ENCODE measurements at places on chromosomes 7 and 10.

DNA sequence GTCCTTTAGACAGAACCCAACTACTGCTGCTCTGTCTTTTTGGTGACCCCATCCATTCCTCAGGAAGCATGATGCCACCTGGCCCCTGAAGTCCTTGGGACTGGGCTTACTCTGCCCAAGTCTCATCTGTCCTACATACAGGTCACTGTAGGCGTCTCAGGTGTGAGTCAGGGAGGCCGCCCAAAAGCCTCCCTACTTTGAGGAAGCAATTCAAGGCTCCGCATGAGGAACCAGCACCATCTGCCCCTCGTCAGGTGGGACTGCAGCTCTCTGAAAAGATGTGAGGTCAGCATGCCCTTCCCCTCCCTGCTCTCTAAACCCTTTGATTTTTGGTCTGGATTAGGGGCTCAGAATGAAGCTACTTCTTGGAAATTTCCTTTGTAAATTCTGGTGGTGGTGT lies 354.8 kb downstream of the CXCL12 start:
- DNase-seq, result no peak

- DNase-seq, result no peak
These were observed 27.0 kb downstream of the JMJD1C start for GRCh38 chr10:63438506-63439498.

GRCh38 chr10:72090326-72090725 lies 2.0 kb upstream of the SPOCK2 start:
- DNase-seq, result no peak

DNA sequence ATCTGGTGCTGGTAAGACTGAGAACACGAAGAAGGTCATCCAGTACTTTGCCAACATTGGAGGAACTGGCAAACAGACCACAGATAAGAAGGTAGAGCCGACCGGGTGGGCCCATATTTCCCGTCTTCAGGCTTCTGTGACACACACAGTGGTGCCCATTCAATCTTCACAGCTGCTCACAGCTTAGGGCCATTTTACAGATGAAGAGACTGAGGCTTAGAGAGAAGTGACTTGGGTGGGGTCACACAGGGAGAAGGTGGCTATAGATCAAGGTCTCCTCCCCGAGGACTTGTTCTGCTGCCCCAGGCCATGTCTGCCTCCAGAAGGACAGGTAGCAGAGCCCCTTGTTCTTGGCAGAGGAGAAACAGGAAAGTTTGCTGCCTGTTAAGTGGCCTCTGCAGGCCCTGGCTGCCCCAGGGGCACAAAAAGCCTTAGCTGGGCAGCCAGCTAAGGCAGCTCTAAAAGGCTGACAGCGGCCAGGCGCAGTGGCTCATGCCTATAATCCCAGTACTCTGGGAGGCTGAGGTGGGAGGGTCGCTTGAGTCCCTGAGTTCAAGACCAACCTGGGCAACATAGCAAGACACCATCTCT lies 22.6 kb upstream of the MYH16 start:
- DNase-seq, result no peak

DNA sequence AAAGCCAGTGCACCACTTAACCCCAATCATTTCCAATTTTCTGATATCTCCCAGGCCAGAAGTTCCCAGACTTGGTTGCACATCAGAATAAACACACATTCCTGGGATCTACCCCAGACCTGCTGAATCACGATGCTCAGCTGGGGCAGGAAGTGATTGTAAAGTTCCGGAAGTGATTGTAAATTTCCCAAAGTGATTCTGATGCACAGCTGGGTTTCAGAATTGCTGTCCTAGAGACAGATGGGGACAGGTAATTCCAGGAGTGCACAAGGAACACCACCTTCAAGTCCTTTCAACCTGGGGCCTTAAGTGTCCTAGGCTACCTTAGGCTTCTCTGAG lies 104.2 kb upstream of the EEPD1 start:
- no peak for DNase-seq

- no peak for DNase-seq
These were observed 1.5 kb upstream of the JAZF1 start for GRCh38 chr7:28182071-28182471.

DNA sequence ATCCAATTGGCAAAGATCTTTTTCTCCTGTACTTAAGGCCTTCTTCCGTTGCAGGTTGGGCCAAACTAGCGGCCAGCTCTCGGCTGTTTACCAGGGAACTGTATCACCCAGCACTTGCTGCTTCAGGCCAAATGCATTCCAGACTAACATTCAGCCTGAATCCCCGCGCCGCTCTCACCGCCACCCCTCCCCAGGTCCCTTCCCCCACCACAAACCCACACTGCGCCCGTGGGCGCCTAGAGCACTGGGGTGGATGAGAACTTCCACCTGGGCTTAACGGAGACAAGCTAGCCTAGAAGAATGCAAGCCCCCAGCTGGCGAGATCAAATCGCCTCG lies 676 bp downstream of the TCAF1 start:
- no peak for DNase-seq

DNA sequence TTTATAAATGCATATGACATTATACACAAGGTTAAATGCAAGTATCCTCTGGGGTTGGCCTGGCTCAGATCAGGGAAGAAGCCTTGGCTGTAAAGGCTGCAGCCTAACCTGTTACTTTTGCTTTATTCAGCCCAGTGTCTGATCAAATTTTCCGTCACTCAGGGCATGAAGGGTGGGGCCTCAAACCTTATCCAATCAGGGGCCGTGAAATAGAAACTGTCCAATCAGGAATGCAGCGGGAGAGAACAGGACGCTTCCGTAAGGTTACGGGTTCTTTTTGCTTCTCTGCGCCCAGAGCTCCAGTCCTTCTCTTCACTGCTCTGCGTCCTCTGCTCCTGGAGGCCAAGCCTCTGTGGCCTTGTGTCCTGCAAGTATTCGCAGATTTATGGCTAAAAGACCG lies at the start of gene ZNF716:
ZNF716 (plus strand) TSS at position 274 of the 400 bp plus-strand sequence; CDS start at position 386, 112 bp downstream.
- DNase-seq, result no peak

- DNase-seq, result no peak
These were observed 19.1 kb downstream of the SEMA3A start for GRCh38 chr7:84175461-84175860.

GRCh38 chr7:1329966-1330800 lies 97.5 kb downstream of the UNCX start:
- DNase-seq, result no peak

Data from activated gamma-delta T cell treated with anti-CD3 and anti-CD28 coated beads, Interleukin-2, amount 50 U/mL, for 16 hours (primary cell).